AG09309 (cell line): ENCODE measurements at places on chromosomes 16 and 17.

GRCh38 chr17:33126086-33126485 is 134.4 kb downstream of the SPACA3 start:
- DNase-seq = no peak

DNA sequence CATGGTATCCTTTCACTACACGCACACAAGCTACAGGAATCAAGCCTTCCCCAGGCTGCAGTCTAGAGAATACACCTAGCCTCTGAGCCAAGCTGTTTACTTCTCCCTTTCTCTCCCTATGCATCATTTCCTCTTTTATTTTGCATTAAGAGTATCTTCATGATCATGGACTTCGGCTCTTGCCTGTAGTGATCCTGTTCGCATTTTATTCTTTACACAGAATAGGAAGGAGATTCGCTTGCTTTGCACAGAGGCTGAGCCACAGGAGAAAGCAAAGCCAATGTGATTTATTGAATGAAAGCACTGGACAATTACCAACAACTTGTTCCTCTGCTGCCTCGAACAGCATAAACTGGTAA is 172.7 kb downstream of the ANKFN1 start:
- DNase-seq = no peak

DNA sequence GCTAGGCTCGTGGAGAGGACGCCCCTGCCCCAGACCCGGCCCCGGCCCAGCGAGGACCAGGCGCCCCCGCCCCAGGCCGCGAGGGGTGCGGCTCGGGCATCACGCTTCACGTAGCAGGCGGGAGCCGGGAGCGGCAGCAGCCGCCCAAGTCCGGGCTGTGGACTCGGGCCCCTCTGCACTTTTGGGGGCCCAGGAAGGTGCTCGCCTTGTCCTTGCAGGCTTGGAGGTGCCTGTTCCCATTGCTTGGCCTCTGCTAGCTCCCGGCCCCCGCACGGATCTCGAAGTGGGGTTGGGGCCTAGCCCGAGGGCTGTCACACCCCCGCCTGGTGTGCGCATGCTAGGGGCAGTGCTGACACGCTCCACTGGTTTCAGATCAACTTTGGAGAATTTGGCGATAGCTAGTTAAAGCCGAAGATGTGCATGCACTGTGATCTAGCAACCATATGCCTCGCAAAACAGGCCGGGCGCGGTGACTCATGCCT is 55.7 kb downstream of the WSB1 start:
- DNase-seq = no peak

- peak; percentile 37 for DNase-seq
These were observed 5.9 kb downstream of the TRPV1 start for GRCh38 chr17:3603119-3603869.

- no peak for DNase-seq
These were observed 17.9 kb upstream of the HEXD start for GRCh38 chr17:82400206-82400605.
